Right renal pelvis (tissue), 4 donors: ENCODE measurements at places on chromosomes 6 and 20. TPM values are rescaled to one million over a fixed set of nuclear protein-coding genes. Genes with fewer than 3 reads are reported as not detected.

- DNase-seq, result no peak
These were observed 27.5 kb downstream of the TOX2 start for GRCh38 chr20:43942201-43942590.

DNA sequence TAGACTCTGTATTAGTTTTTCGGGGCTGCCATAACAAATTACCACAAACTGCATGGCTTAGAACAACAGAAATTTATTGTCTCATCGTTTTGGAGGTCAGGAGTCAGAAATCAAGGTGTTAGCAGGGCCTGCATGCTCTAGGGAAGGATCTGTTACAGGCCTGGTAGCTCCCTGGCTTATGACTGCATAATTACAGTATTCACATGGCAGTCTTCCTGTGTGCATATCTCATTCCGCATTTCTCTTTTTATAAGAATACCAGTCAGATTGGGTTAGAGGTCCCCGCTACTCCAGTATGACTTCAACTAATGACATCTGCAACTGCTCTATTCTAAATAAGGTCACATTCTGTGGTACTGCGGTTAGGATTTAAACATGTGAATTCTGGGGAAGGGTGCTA is 59.3 kb upstream of the SLC2A12 start:
- no peak for DNase-seq

DNA sequence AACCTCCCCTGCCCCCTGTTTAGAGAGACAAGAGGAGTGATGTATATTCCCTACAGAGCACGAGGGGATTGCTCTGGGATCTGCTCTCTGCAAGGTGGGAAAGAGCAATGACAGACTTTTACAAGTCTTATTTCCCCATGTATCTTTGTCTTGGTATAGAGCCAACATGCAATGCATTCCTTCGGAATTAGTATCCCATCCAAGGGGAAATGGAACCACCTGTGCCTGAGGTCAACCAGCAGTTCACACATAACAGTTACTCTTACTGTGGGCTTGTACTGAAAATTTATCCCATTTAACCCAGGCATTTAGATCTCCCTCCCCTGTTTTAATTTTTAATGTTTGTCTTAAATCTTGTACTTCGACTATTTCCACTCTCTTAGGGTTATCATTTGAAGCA is 250.4 kb downstream of the C6orf118 start:
- no peak for DNase-seq

DNA sequence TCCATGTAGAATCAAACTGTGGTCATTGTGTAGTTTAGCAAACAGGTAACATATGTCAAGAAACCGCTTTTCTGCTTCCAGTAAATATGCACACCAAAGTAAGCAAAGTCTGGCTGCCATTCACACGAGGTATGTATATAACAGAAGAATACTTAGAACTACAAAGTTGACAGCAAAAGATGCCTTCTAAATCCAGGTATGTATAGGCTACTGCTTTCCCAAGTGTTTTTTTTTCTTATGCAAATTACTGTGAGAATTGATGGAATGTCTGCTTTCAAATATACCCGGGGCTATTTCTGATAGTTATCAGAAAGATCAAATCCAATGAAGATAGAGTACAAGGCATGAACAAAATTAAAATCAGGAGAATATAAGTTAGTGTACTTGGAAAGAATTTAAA is 229.2 kb downstream of the HACE1 start:
- no peak for DNase-seq

GRCh38 chr6:157980288-157981131 is 1.2 kb upstream of the SYNJ2 start:
- DNase-seq, result no peak

GRCh38 chr6:101845621-101846020 is 452.1 kb downstream of the GRIK2 start:
- no peak for DNase-seq

- DNase-seq, result no peak
These were observed 1.8 kb upstream of the FKBP1A start for GRCh38 chr20:1394686-1395085.

DNA sequence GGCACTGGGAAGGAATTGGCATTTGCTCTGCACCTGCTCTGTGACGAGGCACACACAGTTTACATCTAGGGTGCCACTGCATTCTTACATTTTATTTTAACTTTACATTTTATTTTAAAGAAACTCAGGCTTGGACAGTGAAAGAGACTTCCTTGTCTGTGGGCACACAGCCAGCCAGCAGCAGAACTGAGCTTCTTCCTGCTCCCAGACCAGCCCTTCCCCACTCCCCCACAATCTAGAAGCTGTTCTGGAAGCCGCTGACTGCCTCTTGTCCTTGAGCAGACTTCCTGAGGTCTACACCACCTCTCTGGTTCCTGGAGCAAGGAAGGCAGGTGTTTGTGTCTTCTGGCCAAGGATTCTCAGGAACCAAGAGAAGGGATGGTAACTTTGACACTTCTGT is 27.9 kb upstream of the CD93 start:
- no peak for DNase-seq

DNA sequence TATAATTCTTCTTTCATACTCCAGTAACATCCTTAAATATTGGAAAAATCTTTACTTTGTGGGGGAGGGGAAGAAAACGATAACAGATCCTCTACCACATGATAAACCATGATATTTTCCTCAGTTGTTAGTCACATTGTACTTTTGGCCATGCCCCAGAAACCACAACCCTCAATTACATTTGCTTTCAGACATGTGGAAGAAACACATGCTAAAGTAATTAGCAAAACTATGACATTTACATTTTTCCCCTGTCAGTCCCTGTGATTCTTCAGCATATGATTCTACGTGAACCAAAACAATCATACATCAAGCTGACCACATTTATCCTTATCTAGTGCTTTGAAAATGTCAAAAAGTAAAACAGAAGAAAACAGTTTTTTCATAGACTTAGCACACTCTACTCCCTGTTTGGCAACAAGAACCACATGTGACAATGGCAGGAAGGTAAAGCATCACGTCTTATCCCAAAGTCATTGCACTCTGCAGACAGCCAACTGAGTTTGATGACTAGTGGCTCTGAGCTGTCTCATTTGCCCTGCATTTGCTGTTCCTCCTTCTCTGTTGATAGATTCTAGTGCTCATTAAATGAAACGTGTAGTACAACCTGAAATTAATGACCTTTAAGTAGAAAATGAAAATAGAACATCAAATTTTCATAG is 505.8 kb upstream of the MARCKS start:
- DNase-seq, result no peak

DNA sequence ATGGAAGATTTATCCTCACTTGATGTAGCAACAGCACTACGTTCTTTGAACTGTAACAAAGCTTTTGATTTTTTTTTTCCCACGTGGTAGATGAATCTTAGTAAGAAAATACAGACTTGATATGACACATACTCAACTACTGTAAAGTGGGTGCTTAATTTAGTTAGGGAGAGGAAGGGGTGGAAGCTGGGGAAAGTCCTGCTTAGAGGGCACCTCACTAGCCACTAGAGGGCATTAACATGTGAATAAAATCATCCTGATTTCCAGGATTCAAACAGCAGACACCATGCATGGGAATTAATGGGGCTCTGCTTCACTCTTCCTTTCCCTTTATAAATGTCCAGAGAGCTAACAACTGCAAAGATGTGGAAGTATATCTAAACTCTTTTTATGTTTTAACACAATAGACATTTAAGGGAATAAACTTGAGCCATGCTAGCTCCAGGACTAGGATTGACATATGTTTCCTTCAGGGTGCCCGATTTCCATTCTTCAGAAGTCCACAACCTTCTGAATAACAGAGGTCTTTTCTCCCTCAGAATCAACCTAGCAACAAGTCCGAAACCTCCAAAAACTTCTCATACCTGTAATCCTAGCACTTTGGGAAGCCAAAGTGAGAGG is 250.1 kb downstream of the ATXN1 start:
- no peak for DNase-seq

- DNase-seq, result no peak
These were observed 1.1 kb upstream of the CDC5L start for GRCh38 chr6:44386364-44386928.

- no peak for DNase-seq
These were observed 666.7 kb downstream of the UTRN start for GRCh38 chr6:144951730-144952437.

GRCh38 chr6:164377348-164377918 is 932.0 kb downstream of the C6orf118 start:
- no peak for DNase-seq

DNA sequence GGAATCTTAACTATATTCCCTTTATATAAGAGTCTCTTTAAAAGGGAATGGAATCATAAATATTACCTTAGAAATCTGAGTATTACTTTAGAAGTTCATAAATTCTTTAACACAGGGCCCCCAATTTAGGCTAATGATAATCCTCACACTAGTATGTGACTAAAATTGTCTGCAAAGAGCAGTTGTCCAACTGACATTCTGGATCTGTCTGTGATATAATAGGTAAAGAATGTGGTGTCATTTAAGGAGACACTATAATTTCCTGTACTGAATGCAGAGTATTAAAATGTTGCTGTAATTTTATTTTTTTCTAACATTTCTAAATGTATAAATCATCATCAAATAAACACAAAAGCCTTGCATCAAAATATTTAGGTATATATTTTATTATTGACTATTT is 128.5 kb upstream of the DST start:
- no peak for DNase-seq

- peak; percentile 65 for DNase-seq
These were observed 46.7 kb upstream of the MOCS1 start for GRCh38 chr6:39980839-39981580.

GRCh38 chr6:24721461-24722215 is 2.7 kb upstream of the C6orf62 start:
- no peak for DNase-seq

DNA sequence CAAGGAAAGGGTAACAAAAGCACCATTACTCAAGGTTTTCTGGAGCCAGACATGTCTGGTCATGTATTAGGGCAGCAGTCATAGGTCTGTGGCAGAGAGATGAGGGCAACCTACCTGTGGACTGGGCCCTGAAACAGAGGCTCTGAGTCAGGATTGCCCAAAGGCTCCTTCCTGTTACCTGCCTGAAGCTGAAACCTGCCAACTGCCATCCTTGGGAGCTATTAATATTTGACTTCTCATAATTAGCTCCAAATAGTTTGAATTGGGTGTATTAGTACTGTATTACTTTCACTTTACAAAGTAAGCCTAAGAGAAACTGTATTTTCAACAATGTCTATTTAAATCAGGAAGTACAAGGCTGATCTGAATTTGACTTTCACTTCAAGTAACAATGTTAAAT is 72.0 kb upstream of the TBX18 start:
- no peak for DNase-seq

DNA sequence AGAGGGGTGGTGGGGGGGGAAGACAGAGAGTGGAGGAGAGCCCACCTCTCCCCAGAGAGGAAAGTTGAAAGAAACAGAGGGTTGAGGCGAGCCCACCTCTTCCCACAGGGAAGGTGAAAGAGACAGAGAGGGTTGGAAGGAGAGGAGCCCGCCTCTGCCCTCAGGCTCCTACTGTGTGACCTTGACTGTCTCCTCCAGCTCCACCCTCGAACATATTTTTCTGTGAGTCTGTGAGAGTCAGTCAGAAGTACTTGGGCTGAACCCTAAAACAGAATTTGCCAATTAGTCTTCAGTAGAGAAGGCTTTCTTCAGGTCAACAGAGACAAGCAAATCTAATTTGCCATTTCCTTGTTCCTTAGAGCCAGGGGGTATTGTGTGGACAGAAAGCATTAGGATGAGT is 153.7 kb upstream of the SNX9 start:
- DNase-seq, result no peak

DNA sequence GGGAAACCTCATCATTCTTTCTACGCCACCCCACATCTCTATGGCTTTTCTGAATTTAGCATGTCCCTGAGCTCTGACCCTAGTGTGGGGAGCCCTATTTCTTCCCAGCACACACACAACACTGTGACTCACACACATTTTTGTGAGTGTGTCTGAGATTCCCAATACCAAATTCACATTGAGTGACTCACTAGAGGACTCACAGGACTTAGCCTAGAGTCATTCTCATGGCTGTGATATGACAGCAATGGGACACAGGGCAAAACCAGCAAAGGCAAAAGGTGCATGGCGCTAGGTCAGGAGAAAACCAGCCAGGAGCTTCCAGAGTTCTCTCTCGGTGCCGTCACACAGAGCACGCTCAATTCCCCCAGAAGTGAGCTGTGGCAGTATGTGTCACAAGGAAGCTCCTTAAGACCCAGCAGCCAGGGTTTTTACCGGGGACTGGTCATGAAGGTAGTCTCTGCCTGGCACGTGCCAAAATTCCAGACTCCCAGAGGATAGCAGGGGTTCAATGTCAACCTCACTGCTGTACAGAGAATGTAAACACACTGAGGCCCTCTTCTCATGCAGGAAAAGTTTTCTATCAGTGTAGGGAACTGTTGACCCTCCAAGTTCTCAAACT is 6.2 kb downstream of the CSTL1 start:
- DNase-seq, result no peak

GRCh38 chr6:90715093-90715655 is 128.3 kb upstream of the MAP3K7 start:
- no peak for DNase-seq

GRCh38 chr6:144036064-144036834 is 28.2 kb upstream of the PLAGL1 start:
- DNase-seq, result no peak

DNA sequence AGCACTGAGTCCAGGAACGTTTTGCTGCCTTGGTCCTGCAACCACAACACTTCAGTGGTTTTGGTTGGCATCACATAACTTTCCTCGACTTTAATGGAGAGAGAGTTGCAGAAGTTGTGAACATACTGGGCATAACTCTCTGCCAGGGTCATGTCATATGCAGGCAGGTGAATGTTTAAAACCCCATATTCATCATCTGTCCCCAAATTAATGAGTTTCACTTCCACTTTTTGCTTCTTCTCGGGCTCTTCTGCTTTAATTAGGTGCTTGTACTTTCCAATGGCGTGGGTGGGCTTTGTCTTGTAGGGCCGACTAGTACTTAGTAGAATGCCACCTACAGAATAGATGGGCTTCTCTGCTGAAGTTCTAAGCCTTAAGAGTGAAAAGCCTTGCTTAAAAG is 45.2 kb upstream of the TFAP2A start:
- DNase-seq, result no peak

- DNase-seq, result no peak
These were observed 586.2 kb downstream of the CD109 start for GRCh38 chr6:74282143-74282689.

- DNase-seq, result no peak
These were observed 12.9 kb downstream of the SALL4 start for GRCh38 chr20:51789434-51789833.

GRCh38 chr6:39007575-39007974 is 41.0 kb upstream of the GLP1R start:
- DNase-seq, result no peak

DNA sequence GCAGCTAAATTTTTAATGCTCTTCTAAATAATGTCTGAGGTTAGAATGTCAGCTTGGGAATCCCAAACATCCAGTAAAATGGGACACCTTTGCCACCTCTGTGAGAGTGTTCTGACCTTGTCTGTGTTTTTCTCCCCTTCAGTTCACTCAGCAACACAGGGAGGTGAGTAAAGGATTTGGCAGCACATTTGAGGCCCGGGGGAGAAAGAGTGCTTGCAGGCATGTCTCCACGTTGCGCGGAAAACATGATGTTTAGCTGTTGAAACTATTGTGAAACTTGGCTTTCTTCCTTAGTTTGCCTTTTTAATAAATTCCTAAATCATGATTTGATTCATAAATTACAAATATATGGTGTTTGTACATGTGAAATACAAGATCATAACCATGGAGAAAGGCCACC is 707.8 kb upstream of the FLRT3 start:
- DNase-seq, result no peak

PRICKLE4 gene
- 2.8 TPM for polyA plus RNA-seq

SLC24A3 gene
- 5.9 TPM for polyA plus RNA-seq

UST gene
- polyA plus RNA-seq, result 12.6 TPM

ERVFRD-1 gene
- 0.16 TPM for polyA plus RNA-seq

CAP2 gene
- polyA plus RNA-seq, result 12.9 TPM

GSTA2 gene
- polyA plus RNA-seq, result 0.28 TPM

HFE gene
- 7.4 TPM for polyA plus RNA-seq

PDE10A gene
- polyA plus RNA-seq, result 20.2 TPM
